Stimulated activated CD4-positive, alpha-beta T cell treated with anti-CD3 and anti-CD28 coated beads, Interleukin-12 subunit alpha, Interleukin-12 subunit beta, amount 100 ng/mL, for 4 hours (primary cell): ENCODE measurements at places on chromosomes 1 and 21.
A peak's percentile ranks its signal among the peaks of the same experiment; 100 is the strongest.

DNA sequence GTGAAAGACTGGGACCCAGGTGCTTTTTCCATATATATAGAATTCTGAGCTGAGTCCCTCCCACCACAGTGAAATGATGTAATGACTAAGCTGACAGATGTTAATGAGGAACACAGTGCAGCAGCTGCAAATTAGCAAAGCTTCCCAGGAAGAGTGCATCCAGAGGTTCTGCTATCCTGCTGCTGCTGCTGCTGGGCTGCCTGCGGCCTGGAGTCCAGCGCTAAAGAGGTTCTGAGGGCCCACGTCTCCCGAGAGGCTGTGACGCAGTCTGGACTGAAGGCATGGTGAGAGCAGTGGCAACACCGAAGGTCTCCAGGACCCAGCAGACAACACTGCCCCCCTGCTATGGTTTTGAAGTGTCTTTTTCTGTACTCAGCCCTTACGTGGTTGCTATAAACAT, 63.9 kb downstream of the URB2 start:
- DNase-seq: no peak

DNA sequence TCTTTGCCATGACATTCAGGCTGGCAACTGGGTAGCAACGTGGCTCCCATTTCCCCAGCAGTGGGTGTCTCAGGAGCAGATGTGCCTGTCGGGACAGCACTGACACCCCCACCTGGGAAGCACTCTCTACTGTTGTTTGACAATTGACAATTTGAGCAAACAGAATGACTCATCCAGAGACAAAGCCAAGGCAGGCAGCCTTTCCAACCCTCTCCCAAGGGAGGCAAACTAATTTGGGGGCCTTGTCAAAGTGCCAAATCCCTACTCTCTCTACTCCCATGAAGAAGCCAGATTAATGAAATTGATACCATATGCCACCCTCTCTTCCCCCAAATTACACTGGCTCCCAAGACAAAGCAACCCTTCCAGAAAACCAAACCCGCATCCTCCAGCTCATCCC, 65.6 kb downstream of the GRIK3 start:
- no peak for DNase-seq

GRCh38 chr1:220892997-220893700, 13.9 kb downstream of the HLX start:
- no peak for DNase-seq

DNA sequence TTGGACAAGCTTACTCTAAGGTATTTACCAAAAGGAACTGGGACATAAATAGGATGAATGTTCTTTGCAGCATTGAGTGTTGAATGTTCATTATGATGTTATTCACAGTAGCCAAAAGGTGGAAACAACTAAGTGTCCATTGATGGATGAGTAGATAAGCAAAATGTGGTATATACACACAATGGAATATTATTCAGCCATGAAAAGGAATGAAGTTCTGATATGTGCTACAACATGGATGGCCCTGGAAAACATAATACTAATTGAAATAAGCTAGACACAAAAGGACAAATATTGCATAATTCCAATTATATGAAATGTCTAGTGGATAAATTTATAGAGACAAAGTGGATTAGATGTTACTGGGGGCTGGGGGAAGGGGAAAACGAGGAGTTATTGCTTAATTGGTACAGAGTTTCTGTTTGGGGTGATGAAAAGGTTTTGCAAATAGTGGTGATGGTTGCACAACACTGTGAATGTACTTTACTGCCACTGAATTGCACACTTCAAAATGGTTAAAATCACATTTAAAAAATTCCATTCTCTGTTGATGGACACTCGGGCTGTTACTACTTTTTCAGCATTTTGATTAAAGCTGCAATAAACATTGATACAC, 2.9 kb downstream of the MTARC1 start:
- no peak for DNase-seq

- DNase-seq: no peak
These were observed 749 bp upstream of the PEX11B start for GRCh38 chr1:145918992-145919939.

DNA sequence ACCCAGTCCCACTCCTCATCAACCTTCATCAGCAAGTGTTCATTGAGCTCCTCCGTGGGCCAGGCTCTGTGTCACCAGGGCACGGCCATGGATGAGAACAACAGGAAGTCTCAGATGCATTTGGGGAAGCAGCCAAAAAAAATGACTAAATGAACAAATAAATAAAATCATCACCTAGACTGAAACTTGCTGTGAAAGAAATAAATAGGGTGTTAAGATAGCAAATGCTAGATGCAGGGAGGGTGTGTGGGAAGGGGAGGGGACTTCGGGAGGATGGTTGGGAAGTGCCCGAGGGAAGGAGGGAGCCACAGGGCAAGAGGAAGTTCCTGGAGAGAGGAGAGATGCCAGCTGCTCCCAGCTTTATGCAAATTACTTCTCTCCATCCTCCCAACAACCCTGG, 696.7 kb downstream of the PTPRU start:
- no peak for DNase-seq

GRCh38 chr1:234610061-234610665, at the start of gene IRF2BP2:
IRF2BP2 (minus strand) TSS chr1:234610178; CDS start chr1:234609494, 684 bp downstream.
- DNase-seq: peak; percentile 75

DNA sequence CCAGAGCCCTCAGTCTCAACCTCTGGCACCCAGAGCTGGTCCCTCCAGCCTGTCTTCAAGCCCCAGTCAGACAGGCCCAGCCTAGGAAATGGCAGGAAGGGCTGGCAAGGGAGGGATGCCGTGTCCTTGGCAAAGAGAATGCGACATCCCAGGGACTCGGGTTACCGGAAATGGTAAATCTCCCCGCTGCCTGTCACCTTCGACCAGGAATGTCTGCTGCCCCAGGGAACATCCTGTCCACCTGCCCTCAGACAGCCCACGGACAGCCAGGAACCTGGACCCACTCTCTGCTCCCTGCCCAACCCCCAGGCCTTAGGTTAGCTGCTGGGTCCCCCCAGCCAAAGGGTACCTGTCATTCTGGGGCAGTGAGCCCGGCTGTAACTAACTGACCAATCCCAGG, 23.9 kb downstream of the HSPG2 start:
- DNase-seq: no peak

GRCh38 chr1:172486805-172487454, 43.1 kb upstream of the PIGC start:
- no peak for DNase-seq

DNA sequence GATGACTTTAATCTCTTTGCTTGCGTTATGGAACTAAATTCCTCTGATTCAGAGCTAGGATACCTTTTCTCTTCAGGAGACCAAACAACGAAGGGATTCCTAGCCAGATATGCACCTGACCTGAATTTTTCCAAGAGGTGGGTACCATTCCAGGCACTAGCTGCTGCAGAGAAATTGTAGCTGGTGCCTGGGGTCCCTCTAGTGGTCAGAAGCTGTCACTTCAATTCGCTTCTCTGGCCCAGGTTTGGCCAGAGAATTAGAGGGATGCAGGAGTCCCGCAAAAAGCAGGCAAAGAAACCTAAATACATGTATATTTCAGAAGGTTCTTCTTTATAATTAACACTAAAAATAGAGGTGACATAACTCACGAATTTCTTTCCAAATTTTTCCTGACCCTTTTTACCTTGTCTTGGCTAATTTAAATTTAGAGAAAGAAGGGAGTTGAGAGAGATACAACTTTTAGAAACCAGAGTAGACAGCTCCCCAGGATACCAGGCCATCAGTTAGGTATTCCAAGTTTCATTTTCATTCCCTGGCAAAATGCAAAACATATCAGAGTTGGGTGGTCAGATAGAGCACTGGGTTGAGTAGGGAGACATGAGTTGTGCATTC, 9.6 kb downstream of the ACKR1 start:
- DNase-seq: peak; percentile 21

DNA sequence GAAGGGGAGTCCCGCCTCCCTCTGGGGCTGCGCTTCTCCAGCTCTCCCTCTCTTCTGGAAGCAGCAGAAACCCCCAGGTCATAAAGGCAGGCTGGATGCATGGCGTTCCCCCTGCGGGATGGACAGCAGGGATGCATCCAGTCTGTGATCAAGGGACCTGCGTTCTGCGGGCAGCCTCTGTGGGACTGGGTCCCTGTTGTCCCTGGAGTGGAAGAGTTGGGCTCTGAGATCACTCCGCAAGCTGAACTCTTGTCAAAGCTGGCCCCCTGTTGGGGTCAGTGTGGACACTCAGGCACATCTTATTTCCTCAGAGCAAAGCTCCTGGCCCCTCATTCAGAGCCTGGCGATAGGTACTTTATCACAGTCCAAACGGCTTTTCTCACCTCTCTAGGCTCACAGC, 341.2 kb downstream of the PTPRU start:
- DNase-seq: no peak

DNA sequence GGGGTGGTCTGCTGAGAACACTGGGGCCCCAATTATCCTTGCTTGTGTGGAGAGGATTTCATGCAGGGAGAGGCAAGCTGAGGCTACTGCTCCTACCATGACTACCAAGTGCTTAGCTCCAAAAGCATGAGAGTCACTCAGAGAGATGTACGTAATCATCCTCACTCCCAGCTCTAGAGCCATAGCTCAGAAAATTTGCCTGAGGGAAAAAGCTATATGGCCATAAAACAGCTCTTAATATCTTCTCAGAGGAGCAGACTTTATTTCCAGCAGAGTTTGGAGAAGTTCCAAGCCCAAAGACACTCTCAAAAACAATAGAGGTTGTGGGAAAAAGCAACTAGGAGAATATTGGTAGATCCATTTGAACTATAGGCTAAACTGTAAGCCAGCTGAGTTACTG, 106.4 kb upstream of the PBX1 start:
- no peak for DNase-seq

GRCh38 chr1:75613916-75614315, 3.0 kb upstream of the SLC44A5 start:
- no peak for DNase-seq

- DNase-seq: no peak
These were observed 46.6 kb upstream of the C1orf105 start for GRCh38 chr1:172373864-172374263.

DNA sequence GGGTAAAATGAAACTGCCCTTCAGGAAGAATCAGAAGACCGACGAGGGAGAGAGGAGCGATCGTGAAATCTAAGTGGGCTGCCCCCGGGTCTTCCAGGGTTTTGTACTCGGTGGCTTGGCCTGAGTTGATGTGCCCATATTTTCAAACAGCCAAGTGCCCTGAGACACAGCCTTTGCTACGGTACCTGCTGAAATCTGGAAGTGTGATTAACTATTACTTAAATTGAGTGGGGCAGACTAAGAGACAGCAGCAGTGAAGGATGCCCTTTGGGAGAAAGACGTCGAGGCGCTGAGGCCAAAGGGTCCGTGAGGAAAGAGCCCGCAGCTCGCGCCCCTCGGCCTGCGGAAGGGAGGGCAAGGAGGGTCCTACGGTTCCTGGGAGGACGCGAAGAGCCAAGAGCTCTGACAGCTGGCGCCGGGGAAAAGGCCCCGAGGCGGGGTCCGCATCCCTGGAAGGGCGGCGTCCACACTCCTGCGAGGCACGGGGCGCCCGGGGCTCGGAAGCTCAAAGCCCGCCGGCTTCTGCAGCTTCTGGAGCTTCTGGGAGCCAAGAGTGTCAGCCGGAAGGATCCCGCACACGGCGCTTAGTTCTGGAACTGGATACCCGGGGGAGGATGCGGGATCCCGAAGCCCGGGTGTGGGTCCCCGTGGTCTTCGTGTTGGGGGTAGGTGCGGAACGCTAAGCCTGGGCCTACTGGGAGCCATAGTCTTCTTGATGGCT, 15.4 kb upstream of the RNU1-4 start:
- no peak for DNase-seq

DNA sequence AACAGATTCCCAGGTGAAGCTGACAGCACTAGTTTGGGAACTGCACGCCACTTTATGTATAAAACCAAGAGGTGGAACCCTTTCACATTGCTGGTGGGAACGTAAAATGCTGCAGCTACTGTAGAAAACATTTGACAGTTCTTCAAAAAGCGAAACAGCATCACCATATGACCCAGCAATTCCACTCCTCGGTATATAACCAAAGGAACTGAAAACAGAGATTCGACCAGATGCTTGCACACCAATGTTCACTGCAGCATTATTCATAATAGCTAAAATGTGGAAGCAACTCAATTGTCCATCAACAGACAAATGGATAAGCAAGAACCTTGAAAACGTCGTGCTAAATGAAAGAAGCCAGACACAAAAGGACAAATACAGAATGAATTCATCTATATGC, 17.5 kb downstream of the RSPH1 start:
- no peak for DNase-seq

DNA sequence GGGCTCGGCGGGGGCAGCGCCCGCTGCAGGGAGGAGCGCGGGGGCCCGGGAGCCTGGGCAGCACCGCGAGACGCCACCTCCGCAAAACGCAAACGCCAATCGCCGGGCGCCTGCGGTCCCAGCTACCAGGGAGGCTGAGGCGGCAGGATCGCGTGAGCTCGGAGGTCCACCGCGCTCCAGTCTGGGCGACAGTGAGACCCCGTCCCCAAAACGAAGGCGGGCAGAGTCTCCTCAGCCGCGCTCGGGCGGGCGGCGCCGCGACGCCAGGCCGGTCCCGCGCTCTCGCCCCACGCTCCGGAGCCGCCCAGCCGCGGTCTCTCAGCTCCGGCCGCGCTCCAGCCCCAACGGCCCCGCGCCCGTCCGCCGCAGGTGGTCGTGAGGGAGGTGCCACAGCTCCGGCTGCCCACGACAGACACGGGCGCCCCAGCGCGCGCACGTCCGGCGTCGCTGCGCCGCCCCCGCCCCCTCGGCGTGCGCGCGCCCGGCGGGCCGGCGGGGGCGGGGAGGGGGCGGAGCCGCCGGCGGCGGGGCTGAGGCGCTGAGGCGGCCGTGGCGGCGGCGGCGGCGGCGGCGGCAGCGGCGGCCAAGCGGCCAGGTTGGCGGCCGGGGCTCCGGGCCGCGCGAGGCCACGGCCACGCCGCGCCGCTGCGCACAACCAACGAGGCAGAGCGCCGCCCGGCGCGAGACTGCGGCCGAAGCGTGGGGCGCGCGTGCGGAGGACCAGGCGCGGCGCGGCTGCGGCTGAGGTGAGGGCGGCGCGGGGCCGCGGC, at the start of gene ADARB1:
TSS of gene ADARB1 (plus strand) at position 533 of the 770 bp plus-strand sequence. CDS start 97,077 bp downstream, outside the sequence.
- peak; percentile 66 for DNase-seq

DNA sequence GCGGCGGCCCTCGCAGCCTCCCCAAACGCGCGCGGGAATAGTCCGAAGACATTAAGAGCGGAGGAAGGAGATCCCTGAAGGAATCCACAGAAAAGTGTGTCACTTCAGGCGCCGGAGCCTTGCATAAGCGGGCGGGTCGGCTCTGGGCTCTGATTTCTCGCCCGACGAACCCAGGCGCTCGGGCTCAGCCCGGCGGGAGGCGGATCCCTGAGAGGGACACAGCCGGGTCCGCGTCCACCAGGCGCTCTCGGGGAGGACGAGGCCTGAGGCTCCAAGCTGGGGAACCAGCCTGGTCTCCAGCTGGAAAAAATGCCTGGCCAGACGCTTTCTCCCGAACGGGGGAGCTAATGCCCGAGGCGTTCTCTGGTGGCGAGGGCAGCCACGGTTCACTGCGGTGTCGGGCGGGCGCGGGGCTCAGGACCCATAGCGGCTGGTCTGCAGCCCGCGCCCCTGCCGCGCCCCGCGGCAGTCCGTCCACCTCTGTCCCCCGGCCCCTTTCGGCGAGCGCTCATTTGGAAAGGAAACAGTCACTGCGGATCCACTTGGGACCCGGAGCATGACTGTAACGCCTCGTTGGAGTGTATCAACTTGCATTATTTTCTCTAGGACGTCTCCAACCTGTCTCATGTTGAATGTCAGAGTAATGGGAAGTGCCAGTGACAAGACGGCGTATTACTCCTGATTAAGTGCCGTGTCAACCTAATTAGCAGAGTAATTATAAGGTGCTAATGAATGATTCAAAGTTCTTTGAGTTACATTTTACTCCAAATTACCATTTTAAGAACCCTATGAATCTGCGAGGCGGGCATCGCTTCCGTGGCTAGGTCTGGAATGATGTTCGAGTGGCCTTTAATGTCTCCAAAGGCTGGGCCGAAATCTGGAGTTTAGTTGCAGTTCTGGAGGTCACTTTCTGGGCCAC, 1.6 kb upstream of the BARHL2 start:
- DNase-seq: no peak
